GM04504 (cell line): ENCODE measurements at places on chromosomes 3 and 15.
A peak's percentile ranks its signal among the peaks of the same experiment; 100 is the strongest.

DNA sequence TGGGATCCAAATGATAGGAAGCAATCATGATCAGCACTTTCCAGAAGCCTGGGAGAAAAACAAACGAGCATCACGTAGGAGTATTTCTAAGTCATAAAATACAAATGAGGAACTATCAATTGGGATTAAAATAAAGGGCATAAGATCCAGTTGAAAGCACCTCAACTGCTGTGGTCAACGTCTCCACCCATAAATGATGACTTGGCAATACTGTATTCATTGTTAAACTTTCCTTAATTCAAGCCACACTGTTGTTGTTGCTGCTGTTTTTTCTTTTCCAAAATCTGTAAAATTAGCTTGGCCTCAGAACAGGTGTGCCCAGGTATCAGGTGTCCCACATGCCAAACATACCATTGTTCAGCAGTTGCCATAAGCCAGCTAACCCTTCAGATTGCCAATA, 395.8 kb downstream of the NTRK3 start:
- no peak for DNase-seq

DNA sequence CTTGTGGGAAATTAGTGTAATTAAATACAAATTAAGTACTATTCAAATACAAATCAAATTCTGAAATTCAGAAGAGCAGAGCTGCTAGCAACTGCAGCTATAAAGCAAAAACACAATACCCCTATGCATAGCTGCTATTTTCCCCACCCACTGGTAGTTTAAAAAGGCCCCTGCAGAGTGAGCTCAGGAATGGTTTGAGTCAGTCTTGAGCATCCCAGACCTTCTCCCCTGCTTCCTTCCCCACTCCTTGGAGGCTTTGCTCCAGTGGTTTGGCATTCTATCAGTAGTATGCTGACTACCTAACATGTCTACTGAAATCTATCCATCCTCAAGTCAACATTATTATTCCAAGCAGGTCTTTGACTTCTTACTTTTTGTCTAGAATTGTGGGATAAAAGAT, 53.0 kb downstream of the EFHB start:
- DNase-seq: no peak

DNA sequence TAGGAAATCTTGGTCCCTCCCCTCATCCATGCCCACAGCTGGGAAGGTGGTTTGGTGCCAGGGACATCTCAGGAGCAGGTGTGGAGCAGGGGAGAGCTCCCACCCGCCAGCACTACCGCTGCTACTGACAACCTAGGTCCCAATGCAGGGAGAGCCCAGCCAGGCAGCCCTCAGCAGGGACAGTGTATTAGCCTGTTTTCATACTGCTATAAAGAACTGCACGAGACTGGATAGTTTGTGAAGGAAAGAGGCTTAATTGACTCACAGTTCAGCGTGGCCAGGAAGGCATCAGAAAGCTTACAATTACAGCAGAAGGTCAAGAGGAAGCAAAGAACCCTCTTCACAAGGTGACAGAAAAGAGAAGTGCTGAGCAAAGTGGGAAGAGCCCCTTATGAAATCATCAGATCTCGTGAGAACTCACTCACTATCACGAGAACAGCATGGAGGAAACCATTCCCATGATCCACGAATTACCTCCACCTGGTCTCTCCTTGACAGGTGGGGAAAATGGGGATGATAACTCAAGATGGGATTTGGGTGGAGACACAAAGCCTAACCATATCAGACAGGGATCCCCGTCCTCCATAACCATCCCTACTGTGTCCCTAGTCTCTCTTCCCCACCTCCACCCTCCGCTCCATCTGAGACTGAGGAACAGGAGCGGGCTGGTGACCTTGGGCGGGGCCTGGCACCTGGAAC, 218.6 kb downstream of the TBC1D2B start:
- DNase-seq: no peak

DNA sequence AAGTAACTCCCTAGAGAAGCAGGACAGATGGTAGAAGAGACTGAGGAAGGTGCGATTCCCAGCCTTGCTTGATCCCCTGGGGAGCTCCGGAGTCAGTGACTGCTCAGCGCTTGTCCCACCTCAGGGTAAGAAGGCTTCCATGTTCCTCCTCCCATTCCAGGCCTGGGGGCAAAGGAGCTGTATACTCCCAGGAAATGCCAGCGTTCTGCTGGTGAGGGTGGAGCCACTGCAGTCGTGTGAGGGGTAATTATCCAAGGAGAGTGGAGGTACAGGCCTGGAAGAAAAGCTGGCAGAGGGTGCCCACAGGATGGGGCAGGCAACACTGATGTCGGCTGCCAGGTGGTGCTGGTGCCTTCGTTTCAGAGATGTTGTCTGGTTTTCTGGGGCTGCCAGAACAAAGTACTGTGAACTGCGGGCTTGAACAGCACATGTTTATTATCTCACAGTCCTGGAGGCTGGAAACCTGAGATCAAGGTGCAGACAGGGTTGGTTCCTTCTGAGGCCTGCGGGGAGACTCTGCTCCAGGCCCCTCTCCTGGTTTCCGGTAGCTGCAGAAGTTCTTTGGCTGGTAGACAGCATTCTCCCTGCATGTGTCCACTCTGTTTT, 12.1 kb upstream of the APBA2 start:
- DNase-seq: no peak

- DNase-seq: no peak
Measured at GRCh38 chr15:98241032-98241554, 280.6 kb downstream of the ARRDC4 start.

- DNase-seq: peak; percentile 16
Measured at GRCh38 chr3:9500108-9501050, 53.2 kb downstream of the LHFPL4 start.

- no peak for DNase-seq
Measured at GRCh38 chr15:33132233-33132580, 62.3 kb downstream of the FMN1 start.

DNA sequence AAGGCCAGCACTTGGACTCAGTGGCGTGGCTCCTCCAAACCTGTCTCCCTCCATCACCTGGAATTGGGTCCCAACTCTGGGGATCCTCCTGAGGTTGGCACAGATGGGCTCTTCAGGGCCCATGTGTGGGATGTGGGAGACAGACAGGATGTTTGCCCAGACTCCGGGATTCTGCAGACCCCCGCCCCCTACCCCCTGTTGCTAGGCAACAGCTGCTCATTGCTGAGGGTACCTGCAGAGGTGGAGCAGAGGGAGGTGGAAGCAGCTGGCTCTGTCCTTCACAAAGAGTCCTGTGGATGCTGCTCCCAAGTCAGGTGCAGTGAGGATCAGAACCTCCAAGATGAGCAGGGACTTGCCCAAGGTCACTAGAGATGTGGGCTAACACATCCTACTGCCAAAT, 40.0 kb upstream of the SLC6A1 start:
- no peak for DNase-seq

GRCh38 chr15:35507932-35508638, 37.9 kb downstream of the DPH6 start:
- DNase-seq: no peak

DNA sequence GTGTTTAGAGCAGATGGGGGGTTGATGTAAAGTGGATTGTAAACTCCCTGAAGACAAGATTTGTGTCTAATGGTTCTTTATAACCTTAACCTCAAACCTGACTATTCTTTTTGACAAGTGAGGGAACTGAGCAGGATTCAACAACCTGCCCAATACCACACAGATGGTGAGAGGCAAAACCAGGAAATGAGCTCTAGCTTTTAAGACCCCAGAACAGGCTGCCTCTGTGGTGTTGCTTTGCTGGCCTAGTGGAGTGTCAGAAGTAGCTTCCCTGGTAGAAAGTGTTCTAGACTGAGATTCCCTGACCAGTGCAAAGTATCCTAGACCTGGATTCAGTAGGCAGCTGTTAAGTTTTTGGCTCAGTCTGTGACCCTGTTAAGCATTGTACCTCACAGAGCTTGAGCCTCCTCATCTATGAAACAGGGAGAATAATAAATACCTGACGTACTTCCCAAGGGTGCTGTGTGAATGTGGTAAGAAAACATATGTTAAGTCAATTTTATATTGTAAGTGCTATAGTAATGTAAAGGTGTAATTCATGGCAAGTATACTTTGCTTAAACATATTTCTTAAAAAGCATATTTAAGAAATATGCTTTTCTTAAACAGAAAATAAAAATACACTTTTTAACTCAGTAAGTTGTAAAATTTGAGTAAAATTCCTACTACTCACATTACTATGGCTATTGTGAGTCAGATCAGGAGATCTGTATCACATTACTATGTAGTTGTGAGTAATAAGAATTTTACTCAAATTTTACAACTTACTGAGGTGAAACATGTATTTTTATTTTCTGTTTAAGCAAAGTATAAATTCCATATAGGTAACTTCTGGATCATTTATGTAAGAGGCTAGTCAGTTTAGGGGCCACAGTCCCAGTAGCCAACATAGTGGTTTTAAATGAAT, 8.8 kb downstream of the GPR87 start:
- DNase-seq: no peak

- no peak for DNase-seq
Measured at GRCh38 chr3:61966200-61966599, 404.8 kb downstream of the PTPRG start.

DNA sequence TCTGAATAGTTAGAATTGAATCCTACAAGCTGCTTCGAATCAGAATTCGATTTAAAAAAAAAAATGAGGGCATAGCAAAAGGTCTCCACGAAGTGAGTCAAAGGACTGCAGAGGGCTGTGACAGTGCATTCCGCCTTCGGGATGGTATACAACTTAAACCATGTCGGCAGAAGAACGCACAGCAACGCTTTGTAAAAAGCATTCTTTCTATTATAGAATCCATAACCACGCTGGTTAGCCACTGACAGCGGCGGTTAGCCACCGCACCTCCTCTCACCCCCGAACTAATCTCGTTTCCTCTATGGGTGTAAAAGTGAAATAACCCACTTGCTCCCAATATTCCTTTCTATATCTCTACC, 664 bp upstream of the PIK3CA start:
- DNase-seq: no peak

- no peak for DNase-seq
Measured at GRCh38 chr15:84889991-84890669, 5.7 kb downstream of the SLC28A1 start.

DNA sequence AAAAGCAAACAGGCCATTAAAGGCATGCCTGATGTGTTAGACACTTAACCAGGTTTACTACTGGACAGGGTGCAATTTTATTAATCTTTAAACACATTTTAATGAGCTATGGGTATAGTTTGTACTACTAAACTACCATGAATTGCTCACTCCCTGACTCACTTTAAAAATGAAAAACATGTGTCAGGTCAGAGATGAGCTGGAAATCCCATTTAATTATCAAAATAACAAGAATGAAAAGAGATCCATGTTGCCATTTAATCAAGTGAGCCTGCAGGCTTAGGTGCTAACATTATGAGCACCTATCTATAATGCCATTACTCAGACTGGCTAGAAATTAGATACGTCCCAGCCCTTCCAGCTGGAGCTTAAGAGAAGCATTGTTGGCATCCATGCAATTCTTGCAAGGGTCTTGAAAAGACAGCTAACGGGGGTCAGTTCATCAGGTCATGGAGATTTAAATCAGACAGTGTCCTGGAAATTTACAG, 224.4 kb downstream of the THRB start:
- no peak for DNase-seq

DNA sequence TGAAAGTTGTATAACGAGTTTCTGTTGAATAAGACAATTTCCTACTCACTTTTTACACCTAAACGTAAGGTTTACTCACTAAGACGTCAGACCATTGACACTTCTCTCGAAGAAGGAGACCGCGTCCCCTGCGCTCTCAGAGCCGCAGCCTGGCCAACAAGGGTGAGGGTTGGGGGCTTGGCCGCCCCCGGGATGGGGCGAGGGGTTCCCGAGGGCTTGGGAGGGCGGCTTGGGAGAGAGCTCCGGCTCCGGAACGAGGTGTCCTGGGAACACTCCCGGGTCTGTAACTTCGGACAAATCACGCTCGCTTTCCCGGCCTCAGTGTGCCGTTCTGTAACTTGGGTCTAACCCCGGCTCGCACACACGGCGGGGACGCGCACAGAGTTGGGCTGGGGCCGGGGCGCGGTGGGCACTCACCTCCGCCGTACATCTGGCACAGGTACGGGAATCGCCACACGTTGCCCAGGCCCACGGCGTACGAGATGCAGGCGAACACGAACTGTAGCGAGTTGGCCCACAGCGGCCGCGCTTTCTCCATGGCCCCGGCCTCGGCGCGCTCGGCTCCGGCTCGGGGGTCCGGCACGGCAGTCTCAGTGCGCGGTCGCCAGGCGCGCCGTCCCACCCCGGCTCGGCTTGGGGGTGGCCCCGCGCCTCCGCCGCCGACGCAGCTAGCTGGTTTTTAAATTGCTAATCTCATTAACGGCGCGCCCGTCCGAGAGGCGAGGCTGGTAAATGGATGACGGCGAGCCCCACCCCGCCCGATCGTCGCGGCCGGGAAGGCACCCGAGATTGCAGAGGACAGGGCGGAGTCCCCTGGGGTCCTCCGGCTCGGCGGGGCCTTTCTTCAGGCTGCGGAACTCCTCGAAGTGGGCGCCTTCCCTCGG, at the start of gene SLC6A20:
Gene SLC6A20, minus strand, starts transcription at position 655 of the 884 bp plus-strand sequence. Its CDS starts 117 bp downstream, at position 538.
- no peak for DNase-seq

DNA sequence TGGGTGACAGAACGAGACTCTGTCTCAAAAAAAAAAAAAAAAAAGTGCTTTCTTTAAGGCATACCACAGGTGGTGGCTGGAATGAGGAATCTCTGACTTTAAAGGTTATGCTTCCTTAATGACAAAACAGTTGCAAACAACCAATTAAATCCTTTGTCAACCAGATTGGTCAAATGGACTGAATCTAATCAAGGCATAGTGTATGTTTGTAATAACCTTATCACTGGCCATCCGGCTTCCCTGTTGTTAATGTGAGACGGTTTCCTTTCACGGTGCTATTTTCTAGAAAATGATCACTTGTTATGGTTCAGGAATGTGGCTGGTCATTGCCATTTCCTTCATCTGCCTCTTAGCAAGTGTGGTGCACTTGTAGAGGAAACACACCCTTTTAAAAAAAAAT, 75.9 kb downstream of the FLNB start:
- DNase-seq: no peak

DNA sequence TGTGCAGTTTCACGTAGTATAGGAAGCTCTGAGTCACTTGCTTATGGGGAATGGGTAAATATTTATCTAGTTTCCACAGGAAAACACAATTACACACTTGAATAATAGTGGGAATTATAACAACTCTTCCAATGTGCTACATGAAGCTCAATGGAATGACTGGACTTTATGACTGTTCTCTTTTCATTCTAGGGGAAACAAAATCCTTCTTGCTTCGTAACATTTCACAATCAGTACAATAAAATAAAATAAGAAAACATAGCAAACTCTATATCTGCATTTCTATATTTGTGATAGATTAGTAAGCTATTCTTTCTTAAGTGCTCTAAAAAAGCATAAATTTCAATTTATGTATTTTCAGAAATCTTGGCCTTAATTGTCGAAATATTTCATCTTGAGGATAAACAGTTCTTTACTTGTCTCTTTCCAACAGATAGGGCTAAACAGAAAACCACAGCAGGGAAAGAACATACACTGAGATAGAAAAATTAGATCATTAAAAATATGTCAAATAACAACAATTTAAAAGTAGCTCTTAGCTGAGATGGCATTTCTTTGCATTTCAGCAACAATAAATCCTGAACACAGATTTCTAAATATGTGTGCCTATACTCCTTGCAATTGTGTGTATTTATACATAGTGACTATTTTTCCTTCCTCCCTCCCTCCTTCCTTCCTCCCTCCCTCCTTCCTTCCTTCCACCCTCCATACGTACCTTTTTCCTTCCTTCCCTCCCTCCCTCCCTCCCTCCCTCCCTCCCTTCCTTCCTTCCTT, 395.5 kb upstream of the KCNMB2 start:
- DNase-seq: no peak

- no peak for DNase-seq
Measured at GRCh38 chr3:194107107-194107506, 28.8 kb upstream of the HES1 start.
